Activated T-helper 1 cell treated with Interleukin-2 at 50 U/mL for 16 hours (primary cell): ENCODE measurements at places on chromosomes 7 and 10.

DNA sequence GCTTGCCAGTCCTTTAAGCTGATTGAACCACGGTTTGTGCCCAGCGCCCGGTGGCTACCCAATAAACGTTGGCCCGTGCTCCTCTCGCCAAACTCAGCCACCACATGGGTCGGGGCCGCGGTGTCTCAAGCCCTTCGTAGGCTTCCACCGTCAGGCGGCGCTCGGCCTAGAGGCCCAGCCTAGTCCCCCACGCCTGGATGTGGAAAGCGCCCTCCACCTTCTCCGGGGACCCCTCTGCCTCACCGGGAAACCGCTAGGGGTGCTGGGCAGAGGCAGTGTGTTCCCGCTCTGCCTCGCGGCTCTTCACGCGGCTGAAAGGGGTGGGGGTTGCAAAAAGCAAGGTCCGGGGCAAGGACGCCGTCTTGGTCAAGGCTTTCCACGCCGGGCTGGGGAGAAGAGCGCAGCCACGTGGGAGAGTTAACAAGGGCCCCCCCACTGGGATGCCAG is 29.8 kb downstream of the LEP start:
- DNase-seq = no peak

DNA sequence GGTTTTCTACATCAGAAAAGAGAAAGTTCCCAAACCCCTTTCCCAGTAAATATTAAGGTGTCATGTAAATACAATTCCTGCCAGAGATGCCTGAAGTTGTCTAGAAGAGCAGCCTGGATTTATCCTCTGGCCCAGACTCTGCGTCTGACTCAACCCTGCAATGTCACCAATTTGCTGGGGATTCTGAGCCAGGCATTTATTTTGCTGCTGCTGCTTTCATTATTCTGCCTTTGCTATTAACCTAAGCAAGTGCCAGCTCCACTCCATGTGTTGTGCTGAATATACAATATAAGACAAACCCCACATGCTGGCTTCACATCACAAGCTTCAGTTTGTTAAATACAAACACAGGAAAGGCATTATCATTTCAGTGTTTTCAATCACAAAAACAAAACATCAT is 59.1 kb downstream of the ELAPOR2 start:
- no peak for DNase-seq

GRCh38 chr7:94602181-94602580 is 53.8 kb downstream of the SGCE start:
- no peak for DNase-seq

DNA sequence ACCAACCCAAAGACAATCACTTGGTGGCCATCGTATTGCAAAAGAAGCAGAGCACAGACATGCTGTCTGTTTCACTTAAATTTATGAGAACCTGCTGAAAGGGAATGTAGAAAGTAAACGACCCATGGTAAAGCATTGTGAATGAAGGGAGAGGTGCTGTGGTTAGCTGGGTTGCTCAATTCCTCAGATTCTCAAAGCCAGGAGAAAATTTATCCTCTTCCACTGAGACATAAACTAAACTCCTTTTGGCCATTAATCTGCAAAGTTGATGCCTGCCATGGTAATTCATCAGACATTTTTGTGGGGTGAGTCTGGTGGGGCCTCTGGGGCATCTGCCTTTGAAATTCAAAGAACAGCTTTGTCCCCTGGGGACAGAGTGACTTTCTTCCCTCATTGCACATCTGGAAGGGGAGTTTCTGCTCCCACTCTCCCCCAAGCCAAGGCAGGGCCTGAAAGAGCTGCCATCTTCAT is 951.0 kb downstream of the LRMDA start:
- DNase-seq = no peak

DNA sequence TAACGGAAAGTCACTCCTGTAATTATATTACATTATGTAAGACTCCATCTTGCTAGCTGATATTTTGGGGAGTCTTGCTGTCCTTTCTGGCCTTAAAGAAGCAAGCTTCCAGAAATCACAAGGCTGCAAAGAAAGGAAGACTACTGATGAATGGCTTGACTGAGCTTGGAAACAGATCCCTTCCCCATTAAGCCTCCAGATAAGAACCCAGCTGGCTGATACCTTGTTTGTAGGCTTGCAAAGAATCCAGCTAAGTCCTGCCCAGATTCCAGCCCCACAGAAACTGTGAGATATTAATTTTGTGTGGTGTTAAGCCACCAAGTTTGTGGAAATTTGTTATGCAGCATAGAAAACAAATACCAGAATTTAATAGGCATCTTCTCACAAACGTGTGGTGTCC is 49.9 kb upstream of the TMEM106B start:
- no peak for DNase-seq

DNA sequence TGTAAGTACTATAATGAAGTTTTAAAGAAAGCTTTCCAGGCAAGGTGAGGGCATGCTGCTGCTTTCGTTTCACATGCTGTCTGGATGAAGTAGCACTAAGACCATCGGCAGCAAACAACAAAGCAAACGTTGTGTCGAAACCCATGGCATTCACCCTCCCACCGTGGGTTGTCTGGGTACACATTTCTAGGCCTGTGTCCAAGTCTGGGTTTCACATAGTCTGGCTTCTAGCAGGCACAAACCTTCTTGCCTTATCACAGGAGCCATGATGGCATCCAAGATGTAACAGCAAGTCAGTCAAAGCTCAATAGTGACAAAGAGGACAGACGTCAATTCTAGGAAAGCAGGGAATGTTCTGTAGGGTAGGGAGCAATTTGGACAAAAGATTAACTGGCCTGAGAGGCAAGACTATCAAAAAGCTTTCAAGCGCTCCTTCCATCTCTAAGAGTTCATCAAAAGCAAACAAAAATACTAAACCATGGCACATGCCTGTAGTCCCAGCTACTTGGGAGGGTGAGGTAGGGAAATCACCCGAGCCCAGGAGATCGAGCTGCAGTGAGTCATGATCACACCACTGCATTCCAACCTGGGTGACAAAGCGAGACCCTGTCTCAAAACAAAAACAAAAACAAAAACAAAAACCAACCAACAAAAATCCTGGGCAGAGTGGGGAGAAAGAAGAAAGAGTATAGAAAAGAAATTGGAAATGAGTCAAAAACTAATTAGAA is 42.7 kb downstream of the PAXIP1 start:
- DNase-seq = no peak

DNA sequence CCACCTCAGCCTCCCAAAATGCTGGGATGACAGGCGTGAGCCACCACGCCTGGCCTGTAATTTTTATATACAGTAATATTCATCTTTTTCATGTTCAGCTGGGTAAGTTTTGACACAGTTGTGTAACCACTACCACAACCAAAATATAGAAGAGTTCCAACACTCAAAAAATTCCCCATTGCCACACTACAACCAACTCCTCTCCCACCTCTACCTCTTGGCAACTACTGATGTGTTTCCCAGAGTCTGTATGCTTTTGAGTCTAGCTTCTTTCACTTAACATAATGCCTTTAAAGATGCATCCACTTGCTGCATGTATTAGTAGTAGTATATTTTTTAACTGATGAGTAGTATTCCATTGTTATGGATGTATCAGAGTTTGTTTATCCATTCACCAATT is 90.7 kb downstream of the SRPK2 start:
- no peak for DNase-seq

GRCh38 chr10:3781468-3782145 is 3.4 kb downstream of the KLF6 start:
- peak; percentile 48 for DNase-seq

DNA sequence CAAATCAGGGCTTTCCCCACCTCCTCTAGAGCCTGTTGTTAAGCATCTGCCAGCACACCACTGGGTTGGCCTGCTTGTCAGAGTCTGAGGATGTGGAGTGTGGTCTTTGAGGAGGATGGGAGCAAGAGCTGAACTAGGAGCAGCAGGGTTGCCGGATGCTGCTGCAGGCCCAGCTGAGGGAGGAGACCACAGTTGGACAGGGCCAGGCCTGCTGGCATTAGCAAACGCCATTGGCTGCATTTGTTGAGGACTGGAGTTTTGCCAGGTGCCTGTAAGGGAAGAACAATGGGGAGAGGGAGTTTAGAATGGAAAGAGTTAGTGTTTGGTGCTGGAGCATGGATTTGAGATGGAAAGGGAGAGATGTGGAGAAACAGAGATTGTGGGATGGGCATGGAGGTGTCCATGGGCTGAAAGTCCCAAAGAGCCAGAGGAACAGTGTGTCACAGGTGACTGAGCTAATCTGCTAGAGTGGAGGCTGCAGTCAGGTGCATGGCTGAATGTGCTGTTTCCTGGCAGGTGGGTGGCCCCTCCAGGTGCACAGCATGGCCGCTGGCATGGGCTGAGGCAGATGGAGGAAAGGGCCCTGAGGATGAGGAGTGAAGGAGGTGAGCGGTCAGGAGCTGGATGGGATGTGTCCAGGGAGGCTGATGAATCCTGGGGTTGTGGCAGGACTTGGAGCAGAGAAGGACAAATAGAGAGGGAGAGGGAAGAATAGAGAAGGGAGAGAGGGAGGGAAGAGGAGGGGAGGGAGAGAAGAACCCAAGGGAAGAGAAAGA is 40.7 kb downstream of the LEP start:
- no peak for DNase-seq

GRCh38 chr10:50552308-50552707 is 71.4 kb downstream of the SGMS1 start:
- DNase-seq = no peak

DNA sequence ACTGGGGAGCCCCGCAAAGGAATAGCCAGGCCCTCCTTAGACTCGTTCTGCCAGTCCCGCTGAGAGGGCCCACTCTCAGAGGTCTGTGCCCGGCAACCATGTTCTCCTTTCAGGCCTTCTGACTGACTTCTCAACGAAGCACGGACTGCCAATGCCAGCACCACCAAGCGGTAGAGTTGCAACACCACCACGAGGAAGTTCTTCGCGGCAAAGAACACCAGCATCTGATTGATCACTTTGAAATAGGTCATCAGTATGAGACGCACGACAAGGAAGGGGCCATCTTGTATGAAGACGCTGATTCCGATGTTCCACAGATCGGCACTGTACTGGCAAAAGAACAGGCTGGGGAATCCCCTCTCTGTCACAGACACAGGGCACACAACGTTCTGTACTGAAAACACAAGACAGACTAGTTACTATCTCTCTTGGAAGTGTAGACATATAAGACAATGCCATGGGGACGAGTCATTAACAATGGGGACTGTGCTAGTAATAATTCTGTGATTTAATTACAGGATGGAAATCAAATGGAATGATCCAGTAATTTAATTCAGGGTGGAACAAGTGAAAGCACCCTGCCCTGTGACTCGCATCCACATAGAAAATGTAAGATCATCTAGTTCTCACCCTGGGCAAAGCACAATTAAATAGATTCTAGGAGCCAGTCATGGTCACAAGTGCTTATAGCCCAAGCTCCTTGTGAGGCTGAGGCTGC is 42.7 kb downstream of the TMEM26 start:
- DNase-seq = no peak
